Spleen (tissue), 13 donors: ENCODE measurements at places on chromosomes 1 and 21.
A peak's percentile ranks its signal among the peaks of the same experiment; 100 is the strongest.

DNA sequence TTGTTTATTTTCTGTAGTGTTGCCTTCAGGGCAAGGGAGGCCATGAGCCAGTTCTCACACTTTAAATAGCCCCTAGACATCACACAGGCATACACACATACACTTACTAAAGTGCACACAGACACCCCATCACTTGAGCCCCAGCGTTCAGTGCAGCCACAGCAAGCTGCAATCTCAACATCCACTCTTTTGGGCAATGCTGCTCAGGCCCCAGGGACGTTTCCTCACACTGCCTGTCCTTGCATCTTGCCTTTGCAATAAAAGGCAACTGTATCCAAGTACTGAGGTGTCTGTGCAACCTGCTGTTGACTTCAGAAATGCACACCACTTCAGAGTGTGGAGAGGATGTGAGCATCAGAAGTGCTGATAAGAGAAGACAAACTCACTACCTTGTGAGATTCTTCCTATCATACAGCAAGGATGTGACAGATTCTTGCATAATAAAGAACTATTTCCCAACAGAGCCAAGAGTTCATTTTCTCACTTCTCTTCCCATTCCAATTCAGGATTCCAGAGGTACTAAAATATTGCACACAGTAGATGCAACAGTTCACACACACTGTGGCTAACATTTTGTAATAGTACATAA lies 36.2 kb downstream of the IRF2BP2 start:
- no peak overlapping the region for H3K27ac ChIP-seq
- no peaks in the 10 kb centered on the region for H3K27me3 ChIP-seq
- no peaks in the 10 kb centered on the region for H3K4me1 ChIP-seq

GRCh38 chr1:22803833-22804232 lies 93.2 kb downstream of the EPHB2 start:
- no peak overlapping the region for H3K27ac ChIP-seq
- no peaks in the 10 kb centered on the region for H3K4me1 ChIP-seq
- no peaks in the 10 kb centered on the region for H3K36me3 ChIP-seq
- DNase-seq = no peak

- DNase-seq = peak; percentile 48
- peaks cover 57% of the 10 kb centered on the region for H3K36me3 ChIP-seq
- no peak overlapping the region for H3K4me3 ChIP-seq
- no peak overlapping the region for H3K27ac ChIP-seq
- no peaks in the 10 kb centered on the region for H3K27me3 ChIP-seq
- no peaks in the 10 kb centered on the region for H3K4me1 ChIP-seq
Measured at GRCh38 chr21:42580076-42580792, 66.6 kb downstream of the SLC37A1 start.

DNA sequence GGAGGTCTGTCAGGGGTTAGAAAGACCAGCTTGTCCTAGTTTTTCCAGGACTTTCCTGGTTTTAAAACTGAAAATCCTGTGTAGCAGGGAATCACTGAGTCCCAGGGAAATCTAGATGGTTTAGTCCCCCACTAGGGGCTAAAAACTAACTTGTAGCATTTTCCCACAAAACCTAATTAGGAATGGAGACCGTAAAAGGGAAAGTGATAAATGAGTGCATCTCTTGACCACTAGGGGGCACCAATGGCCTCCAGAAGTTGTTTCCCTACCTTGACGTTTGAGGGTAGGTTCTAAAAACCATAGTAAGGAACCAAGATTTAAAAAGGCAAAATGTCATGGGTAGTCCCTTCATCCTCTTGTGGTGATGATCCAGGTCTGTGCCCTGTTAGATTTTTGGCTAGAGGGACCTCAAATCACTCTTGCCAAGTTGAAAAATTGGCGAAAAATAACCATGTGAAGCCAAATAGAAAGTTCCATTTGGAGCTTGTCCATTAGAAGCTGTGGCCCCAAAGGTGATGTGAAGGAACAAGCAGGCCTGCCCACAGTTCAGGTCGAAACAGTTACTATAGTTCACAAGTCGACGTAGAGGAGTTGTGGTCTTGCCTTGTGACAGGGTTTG lies 24.5 kb downstream of the CLIC6 start:
- peaks cover 21% of the 10 kb centered on the region for H3K27me3 ChIP-seq
- no peak overlapping the region for H3K4me3 ChIP-seq
- no peaks in the 10 kb centered on the region for H3K36me3 ChIP-seq
- peaks cover 4% of the 10 kb centered on the region for H3K4me1 ChIP-seq
- H3K27ac ChIP-seq = no peak overlapping the region

GRCh38 chr1:94247138-94248094 lies 10.0 kb upstream of the ARHGAP29 start:
- H3K36me3 ChIP-seq = no peaks in the 10 kb centered on the region
- peaks cover 5% of the 10 kb centered on the region for H3K27me3 ChIP-seq
- DNase-seq = peak; percentile 91

GRCh38 chr1:12771186-12771585 lies 2.4 kb upstream of the PRAMEF12 start:
- H3K4me3 ChIP-seq = no peak overlapping the region
- no peak overlapping the region for H3K27ac ChIP-seq
- H3K4me1 ChIP-seq = no peaks in the 10 kb centered on the region

- no peak overlapping the region for H3K4me3 ChIP-seq
- H3K36me3 ChIP-seq = no peaks in the 10 kb centered on the region
- no peaks in the 10 kb centered on the region for H3K27me3 ChIP-seq
- H3K4me1 ChIP-seq = no peaks in the 10 kb centered on the region
- DNase-seq = no peak
Measured at GRCh38 chr1:205240118-205240517, 12.4 kb downstream of the TMCC2 start.

DNA sequence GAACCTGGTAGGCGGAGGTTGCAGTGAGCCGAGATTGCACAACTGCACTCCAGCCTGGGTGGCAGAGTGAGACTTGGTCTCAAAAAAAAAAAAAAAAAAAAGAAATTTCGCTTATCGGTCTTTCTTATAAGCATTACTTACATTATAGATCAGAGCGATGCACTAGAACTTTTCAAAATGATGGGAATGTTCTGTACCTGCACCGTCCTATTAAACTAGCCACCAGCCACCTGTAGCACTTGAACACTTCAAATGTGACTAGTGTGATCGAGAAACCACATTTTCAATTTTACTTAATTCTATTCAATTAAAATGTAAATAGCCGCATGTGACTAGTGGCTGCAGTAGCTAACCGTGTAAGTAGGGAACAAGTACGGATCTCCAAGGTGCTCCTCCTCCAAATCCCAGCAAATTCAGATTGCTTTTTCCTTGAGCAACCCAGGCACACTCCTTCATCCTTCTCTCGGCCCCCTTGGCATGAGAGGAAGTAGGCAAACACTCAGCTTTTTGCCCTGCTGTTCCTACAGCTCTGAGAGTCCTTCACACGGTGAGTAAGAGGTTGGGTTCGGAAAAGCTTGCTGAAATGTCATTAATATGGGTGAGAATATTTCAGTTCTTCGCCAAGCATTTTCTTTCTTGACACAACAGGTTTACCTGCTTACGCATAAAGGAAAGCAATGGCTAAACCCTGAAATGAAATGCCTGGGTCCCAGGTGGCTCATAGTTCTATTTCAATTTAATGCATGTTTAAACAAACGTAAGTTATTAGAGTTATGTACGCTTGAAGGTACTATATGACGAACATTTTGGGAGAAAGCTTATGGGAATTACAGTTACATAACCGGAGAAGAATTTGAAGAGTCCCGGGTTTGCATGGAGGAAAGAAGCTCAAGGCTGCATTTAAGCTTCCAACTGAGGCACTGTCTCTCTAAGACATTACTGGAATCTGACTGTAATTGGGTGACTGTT lies 69.5 kb upstream of the HUNK start:
- no peaks in the 10 kb centered on the region for H3K36me3 ChIP-seq
- no peak for DNase-seq
- H3K27ac ChIP-seq = no peak overlapping the region
- no peak overlapping the region for H3K4me3 ChIP-seq
- H3K4me1 ChIP-seq = no peaks in the 10 kb centered on the region
- H3K27me3 ChIP-seq = peaks cover 6% of the 10 kb centered on the region

GRCh38 chr1:9416506-9416905 lies 122.8 kb upstream of the SLC25A33 start:
- no peaks in the 10 kb centered on the region for H3K27me3 ChIP-seq
- H3K4me3 ChIP-seq = no peak overlapping the region
- peaks cover 13% of the 10 kb centered on the region for H3K4me1 ChIP-seq
- no peak overlapping the region for H3K27ac ChIP-seq

DNA sequence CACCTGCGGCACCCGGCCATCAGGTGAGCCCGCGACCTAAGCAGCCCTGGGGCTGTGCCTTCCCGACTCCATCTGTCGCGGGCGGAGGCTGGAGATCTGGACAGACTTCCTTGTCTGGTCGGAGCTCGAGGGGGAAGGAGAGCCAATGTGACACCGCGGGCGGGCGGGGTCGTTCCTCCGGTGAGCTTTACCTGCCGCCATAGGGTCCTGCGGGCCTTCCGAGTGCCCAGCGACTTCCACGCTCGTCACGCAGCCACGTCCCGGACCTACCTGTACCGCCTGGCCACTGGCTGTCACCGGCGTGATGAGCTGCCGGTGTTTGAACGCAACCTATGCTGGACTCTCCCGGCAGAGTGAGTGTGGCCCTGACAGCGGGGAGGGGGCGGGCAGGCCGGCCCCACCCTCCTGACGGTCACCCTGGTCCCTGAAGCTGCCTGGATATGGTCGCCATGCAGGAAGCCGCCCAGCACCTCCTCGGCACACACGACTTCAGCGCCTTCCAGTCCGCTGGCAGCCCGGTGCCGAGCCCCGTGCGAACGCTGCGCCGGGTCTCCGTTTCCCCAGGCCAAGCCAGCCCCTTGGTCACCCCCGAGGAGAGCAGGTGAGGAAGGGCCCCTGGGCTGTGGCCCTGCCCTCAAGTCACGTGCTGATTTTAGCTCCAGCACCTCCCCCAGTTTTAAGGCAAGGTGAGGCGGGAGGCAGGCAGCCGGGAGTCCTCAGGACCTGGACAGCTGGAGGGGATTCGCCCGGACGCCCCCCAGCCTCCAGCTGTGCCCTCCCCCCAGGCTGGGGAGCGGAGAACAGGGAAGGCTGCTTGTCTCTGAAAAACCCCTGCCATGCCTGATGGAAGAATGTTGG lies 1.1 kb downstream of the PUSL1 start:
- no peak for DNase-seq
- H3K27me3 ChIP-seq = no peaks in the 10 kb centered on the region
- H3K36me3 ChIP-seq = peaks cover 38% of the 10 kb centered on the region
- H3K4me3 ChIP-seq = peak overlapping the region; percentile 84

DNA sequence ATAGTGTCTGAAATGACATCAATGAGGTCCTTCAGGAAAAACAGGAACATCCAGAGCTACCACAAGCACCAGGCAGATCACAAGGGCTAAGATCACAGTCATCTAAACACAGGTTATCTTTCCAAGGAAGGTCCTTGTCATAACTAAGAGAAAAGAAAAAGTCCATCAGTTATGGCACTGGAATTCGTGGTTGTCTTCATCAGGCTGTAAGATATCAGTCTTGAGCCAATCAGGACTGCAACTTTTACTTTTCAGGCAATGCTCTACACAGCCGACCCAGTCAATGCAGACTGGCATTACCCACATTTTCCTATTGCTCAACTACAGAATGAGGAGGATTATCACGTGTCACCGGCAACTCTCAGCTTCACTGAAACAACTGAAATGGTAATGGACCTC lies 26.4 kb downstream of the SORT1 start:
- H3K36me3 ChIP-seq = no peaks in the 10 kb centered on the region
- no peak for DNase-seq
- H3K4me3 ChIP-seq = no peak overlapping the region
- no peaks in the 10 kb centered on the region for H3K27me3 ChIP-seq

GRCh38 chr1:193325042-193325441 lies 138.6 kb upstream of the B3GALT2 start:
- H3K4me3 ChIP-seq = no peak overlapping the region
- H3K27ac ChIP-seq = no peak overlapping the region
- H3K4me1 ChIP-seq = no peaks in the 10 kb centered on the region
- no peak for DNase-seq

DNA sequence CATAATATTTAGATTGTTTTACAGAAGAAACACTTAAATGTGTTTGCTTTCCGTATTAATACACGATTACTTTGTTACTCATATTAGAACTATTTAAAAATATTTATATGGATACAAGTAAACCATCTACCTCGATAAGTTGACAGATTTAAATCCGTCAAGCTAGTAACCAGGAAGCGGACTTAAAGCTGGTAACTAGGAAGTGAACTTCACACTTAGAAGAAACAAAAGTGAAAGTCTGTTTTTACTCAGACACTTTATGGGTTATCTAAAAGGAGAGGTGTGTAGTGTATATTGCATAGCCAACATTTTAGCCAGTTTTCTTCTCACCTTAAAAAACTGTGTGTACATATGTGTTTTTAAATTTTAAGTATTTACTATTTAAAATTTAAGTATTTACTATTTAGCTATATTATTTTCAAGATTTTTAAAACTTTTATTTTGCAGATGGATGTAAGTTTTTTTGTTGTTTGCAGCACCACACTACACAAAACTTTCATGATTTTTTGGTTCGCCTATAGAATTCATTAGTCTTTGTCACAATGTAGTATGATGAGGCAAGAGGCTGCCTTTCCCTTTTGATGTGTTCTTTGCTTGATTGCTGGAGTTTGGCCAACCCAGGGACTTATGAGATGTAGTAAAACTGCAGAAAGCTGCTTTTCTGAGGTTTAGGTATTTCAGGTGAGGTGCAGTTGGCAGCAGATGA lies 2.7 kb downstream of the USP25 start:
- DNase-seq = no peak
- no peaks in the 10 kb centered on the region for H3K27me3 ChIP-seq
- H3K27ac ChIP-seq = peak overlapping the region; percentile 95
- no peak overlapping the region for H3K4me3 ChIP-seq
- peaks cover 76% of the 10 kb centered on the region for H3K4me1 ChIP-seq
- H3K36me3 ChIP-seq = no peaks in the 10 kb centered on the region

DNA sequence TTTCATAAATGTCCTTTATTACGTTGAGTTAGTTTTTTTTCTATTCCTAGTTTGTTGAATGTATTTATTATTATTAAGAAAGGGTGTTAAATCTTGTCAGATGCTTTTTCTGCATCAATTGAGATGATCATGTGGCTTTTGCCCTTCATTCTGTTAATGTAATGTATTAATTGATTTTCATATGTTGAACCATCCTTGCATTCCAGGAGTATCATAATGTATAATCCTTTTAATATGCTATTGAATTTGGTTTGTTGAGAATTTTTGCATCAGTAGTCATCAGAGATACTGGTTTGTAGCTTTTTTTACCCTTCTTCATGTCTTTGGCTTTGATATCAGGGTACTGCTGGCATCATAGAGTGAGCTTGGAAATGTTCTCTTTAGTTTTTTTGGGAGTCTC lies 100.0 kb downstream of the POFUT2 start:
- no peaks in the 10 kb centered on the region for H3K27me3 ChIP-seq
- DNase-seq = no peak
- H3K27ac ChIP-seq = no peak overlapping the region
- no peak overlapping the region for H3K4me3 ChIP-seq
- H3K4me1 ChIP-seq = no peaks in the 10 kb centered on the region
